Activated CD4-positive, alpha-beta T cell treated with anti-CD3 and anti-CD28 coated beads, Interleukin-2, Interleukin-6, amounts not matched to agents 100 ng/mL and 50 ng/mL, durations not matched to agents 16 hours and 8 hours (primary cell): ENCODE measurements at places on chromosomes 11 and 22.

GRCh38 chr11:48123254-48123875, 93.2 kb upstream of the OR4B1 start:
- DNase-seq: no peak

DNA sequence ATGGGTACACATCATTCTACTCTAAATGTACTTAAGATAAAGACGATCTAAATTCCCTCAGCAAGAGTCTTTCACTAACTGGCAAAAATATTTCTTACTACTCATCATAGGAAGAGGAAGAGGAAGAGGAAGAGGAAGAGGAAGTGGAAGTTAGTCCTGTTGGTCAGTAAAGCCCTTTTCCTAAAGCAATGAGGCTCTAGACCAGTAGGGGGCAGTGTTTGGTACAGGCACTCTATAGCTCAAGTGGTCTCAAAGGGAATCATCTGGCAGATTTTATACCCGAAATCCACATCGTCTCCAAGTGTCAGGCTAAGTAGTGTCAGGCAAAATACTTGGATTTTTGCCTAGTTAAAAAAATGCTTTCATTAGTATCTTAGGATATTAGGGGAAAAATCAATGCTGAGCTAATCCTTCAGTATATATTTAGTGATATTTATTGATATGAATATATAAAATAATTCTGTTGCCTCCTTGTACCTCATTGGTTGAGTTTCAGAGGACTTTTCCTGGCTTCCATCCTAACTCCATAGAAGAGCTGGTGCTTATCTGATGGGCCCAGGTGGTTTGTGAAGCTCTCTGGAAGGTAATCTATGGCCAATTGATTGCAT, 7.7 kb downstream of the BLID start:
- DNase-seq: peak; percentile 43

DNA sequence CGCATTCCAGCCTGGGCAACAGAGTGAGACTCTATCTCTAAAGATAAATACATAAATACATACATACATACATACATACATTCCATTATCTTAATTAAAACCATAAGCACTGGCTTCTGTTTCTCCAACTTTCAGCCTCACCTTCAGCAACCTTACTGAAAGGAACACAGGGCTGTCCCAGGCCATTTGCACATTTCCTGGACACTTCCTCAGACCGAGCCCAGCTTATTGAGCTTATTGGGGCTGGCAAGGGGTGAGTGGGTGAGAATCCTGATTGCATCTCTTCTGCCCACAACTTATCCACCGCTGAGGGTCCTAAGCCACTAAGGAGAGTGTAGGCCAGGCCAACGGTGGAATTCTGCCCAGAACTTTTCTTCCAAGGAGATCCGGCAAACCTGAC, 16.5 kb upstream of the LRP5 start:
- no peak for DNase-seq

DNA sequence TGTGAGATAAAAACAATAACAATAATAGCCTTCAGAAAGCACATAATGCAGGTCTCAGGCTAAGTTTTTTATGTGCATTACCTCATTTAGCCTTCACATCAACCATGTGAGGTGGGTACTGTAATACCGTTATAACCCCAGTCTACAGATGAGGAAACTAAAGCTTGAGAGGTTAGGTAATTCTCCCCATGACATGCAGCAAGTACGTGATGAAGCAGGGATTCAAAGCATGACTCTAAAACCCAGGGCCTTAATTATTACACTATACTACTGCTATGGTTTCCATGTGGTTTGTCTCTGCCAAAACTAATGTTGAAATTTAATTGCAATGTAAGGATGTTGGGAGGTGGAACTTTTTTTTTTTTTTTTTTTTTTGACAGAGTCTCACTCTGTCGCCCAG, 37.7 kb upstream of the FDX1 start:
- DNase-seq: no peak

DNA sequence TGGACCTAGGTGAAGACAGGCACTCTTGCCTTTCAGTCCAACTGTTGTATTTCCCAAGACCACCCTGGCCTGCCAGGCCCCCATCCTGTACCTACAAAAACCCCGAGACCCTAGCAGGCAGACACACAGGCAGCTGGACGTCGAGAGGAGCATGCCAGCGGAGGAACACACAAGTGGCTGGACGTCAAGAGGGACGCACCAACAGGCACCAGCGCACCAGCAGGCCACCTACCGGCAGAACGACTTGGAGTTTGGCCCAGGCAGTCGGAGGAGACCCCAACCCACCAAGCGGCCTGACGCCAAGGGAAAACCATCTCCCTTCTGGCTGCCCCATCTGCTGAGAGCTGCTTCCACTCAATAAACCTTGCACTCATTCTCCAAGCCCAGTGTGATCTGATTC, 1883.4 kb upstream of the RAG2 start:
- no peak for DNase-seq

DNA sequence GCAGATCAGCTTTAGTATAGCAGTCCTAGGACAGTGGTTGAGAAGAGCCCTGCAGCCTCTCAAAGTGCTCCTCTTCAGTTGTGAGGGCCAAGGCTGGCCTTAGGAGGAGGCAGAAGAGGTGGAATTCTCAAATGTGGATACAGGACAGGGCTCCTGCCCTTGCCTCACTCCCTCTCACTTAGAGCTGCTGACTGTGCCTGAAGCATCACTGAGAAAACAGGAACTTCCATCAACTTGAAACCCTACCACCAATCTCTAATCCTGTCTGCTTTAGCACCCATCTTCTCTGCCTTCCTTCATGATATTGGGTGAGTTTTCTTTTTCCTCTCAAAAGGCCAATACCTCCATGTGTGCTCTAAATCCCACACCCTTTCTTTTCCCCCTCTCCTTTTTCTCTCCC, 14.4 kb upstream of the UCP3 start:
- DNase-seq: no peak

GRCh38 chr11:116071241-116071640, 567.0 kb upstream of the CADM1 start:
- DNase-seq: no peak

DNA sequence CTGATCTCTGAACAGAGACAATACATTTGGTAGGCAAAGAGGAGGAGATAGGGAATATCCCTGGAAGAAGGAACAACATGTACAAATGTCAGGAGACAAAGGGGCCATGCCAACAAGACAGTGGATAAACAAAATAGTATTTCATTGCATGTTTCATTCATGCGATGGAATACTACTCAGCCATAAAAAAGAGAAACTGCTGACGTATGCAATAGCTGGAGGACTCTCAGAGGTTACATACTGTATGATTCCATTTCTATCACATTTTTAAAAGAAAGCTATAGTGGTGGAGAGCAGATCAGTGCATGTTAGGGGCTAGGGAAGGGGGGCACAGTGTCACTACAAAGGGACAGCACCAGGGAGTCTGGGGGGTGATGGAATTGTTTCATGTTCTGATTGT, 572.9 kb upstream of the CADM1 start:
- DNase-seq: no peak

- DNase-seq: peak; percentile 24
Observed at GRCh38 chr11:110433393-110434333, 3.9 kb downstream of the FDX1 start.

GRCh38 chr11:94201004-94201465, 72.4 kb downstream of the PANX1 start:
- no peak for DNase-seq

GRCh38 chr22:44743804-44744211, 8.6 kb upstream of the ARHGAP8 start:
- DNase-seq: no peak

- peak; percentile 56 for DNase-seq
Observed at GRCh38 chr11:9972989-9973388, 309.1 kb downstream of the SWAP70 start.

DNA sequence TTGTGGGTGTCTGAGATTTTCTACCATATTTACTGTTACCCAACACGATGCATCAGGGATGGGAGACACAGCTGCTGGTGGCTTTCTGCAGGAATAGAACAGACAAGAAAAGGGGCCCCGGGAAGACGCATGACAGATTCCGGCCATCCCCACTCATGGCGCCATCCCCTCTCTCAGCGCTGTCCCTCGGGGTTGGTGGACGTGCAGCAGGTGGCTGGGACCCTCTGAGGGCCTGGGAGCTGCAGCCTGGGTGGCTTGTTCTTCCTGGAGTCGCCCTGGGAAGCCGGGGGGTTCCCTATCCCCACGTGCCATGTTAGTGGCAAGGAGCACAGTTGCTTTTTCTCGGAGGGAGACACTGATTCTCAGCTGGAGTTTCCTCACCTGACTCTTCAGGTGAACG, 1123.3 kb downstream of the BRD1 start:
- DNase-seq: no peak

DNA sequence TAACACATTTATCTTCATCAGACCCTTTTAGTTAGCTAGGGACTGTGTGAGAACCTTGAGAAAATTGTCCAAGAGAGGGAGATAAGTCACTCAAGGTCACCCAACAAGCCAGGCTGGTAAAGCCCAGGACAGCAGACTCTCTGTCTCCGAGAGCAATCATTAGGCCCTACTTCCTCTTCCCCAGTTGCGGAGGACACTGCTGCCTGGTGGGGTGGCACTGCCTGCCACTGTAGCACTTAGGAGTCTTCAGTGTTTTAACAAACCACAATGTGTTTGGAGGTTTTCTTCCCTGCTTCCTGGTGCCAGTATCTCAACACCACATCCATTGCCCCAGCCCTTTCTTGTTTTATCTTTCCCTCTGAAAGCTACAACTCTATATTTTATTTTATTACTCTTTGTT, 132.1 kb upstream of the LDLRAD3 start:
- no peak for DNase-seq

- no peak for DNase-seq
Observed at GRCh38 chr22:30792456-30792855, 97.8 kb downstream of the OSBP2 start.

- no peak for DNase-seq
Observed at GRCh38 chr11:134980819-134981710, 569.0 kb upstream of the B3GAT1 start.

DNA sequence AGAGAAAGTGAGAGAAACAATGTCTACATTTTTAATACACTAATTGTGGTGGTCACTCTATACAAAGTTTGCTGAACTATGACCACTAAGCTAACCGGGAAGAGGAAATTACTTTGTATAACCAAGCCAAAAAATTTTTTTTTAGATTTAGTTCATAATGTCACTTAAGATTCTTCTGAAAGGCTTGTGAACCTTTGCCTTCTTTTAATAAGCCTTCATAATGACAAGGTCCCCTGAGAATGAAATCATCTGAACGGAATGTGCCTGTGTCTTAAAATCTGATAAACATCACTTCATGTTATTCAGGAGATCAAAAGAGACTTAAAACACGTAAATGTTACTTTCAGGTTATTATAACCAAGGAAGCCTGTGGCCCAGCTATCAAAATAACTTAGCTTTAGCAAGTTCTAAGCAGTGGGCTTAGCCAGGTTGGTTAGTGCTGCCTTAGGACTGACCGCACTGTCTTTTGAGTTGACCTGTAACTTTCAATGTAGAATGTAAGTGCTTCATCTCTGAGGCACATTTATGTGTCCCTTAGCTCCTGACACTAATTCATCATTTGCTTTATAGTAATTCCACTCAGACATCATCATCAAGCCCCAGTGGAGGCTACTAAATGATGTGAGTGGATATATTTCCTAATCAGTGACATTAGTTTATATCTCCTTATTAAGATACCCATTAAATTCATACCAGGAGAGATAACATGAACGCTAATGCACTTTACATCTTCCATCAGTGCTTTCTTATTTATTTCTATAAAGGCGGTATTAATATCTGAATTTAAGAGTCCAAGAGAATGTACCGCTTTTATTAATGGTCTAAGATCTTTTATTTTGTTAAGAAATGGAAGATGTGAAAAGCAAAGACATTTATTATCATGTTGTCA, 122.5 kb downstream of the WNT11 start:
- DNase-seq: no peak

- no peak for DNase-seq
Observed at GRCh38 chr11:7585816-7586215, 72.0 kb downstream of the PPFIBP2 start.

- peak; percentile 33 for DNase-seq
Observed at GRCh38 chr11:46247659-46248058, 29.8 kb upstream of the CREB3L1 start.

DNA sequence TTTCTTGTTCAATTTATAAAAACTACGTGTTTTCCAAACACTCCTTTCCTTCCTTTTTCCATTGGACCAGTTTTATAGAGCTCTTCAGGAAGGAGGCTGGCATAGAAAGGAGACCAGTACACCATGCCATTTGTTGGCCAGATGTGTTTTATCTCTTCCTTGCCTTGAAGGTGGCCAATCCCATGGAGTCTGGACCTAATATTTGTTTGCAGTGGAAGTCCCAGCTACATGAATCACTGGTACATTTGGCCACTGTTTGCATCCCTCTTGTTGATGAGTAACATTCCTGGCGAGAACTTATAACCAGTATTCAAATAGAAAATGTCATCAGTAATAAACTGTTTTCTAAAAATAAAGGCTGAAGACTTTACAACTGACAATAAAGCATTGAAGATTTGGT, 110.2 kb downstream of the ANO3 start:
- no peak for DNase-seq

DNA sequence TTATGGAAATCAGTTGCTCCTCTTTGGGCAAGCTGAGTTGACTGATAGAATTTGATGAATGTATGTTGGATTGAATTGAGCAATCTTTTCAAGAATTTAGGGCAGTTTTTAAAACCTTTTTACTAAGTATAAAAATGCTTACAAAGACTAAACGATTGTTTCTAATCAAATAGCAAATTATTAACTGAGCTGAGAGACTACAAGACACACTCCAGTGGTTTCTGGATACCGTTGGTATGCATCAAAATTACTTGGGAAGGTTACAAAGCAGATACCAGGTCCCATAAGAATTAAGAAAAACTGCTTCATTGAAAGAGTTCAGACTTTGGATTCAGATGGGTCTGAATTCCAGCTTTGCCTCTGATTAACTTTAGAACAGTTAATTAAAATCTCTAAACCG, 721.4 kb downstream of the FAM181B start:
- no peak for DNase-seq
